ENCODE measurements at places on chromosomes 7 and 10.

- DNase-seq = no peak
These were observed 43.9 kb downstream of the HIP1 start for GRCh38 chr7:75694638-75695399.

GRCh38 chr7:150721970-150722373, 5.6 kb downstream of the GIMAP1 start:
- DNase-seq = no peak

DNA sequence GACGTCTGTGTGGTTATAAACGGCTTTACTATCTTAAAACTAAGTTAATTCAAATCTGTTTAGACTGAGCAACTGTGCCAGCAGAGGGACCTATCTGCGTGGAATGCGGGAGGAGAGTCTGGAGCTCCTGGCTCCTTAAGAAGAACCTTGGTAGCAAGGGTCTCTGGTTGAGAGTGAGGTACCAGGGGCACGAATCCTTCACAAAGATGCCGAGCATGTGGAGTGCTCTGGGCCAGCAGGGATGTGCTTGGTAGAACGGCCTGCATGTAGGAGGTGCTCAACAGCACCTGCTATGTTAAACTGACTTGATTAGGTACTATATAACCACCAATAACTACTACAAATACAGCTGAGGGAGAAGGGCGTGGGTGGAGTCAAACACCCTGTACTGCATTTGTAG, 102.6 kb downstream of the VIPR2 start:
- DNase-seq = no peak

GRCh38 chr10:22315455-22316285, 518 bp upstream of the COMMD3 start:
- DNase-seq = no peak

GRCh38 chr7:99820408-99821027, 7.3 kb upstream of the CYP3A43 start:
- no peak for DNase-seq

GRCh38 chr10:11901833-11902475, 78.8 kb downstream of the PROSER2 start:
- no peak for DNase-seq

Measured in SW 1271 (cell line).